ENCODE measurements at places on chromosomes 12 and 14.

- DNase-seq, result no peak
Observed at GRCh38 chr14:35254736-35255135, 37.4 kb upstream of the PSMA6 start.

GRCh38 chr12:45336331-45336730, 120.4 kb downstream of the ANO6 start:
- DNase-seq, result no peak

GRCh38 chr12:69885658-69886057, 60.6 kb downstream of the MYRFL start:
- no peak for DNase-seq

- no peak for DNase-seq
Observed at GRCh38 chr12:1463073-1463905, 131.1 kb downstream of the FBXL14 start.

GRCh38 chr14:100830681-100831080, 4.8 kb downstream of the MEG3 start:
- no peak for DNase-seq

DNA sequence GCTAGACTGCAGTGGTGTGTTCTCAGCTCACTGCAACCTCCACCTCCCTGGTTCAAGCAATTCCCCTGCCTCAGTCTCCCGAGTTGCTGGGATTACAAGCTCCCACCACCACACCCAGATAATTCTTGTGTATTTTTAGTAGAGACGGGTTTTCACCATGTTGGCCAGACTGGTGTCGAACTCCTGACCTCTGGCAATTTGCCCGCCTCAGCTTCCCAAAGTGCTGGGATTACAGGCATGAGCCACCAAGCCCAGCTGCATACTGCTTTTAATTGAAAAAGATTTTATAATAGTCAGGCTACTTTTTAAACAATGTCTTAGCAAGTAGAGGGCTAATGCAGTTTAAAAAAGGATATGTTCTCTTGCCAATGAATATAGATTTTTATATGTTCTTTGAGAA, 668.9 kb downstream of the SLC6A15 start:
- DNase-seq, result no peak

GRCh38 chr12:2344885-2345284, 292.1 kb downstream of the CACNA1C start:
- no peak for DNase-seq

GRCh38 chr14:76780058-76780345, 18.7 kb downstream of the VASH1 start:
- no peak for DNase-seq

GRCh38 chr12:119668324-119668841, 450 bp downstream of the PRKAB1 start:
- no peak for DNase-seq

- DNase-seq, result no peak
Observed at GRCh38 chr14:92507174-92507768, 6.3 kb upstream of the RIN3 start.

DNA sequence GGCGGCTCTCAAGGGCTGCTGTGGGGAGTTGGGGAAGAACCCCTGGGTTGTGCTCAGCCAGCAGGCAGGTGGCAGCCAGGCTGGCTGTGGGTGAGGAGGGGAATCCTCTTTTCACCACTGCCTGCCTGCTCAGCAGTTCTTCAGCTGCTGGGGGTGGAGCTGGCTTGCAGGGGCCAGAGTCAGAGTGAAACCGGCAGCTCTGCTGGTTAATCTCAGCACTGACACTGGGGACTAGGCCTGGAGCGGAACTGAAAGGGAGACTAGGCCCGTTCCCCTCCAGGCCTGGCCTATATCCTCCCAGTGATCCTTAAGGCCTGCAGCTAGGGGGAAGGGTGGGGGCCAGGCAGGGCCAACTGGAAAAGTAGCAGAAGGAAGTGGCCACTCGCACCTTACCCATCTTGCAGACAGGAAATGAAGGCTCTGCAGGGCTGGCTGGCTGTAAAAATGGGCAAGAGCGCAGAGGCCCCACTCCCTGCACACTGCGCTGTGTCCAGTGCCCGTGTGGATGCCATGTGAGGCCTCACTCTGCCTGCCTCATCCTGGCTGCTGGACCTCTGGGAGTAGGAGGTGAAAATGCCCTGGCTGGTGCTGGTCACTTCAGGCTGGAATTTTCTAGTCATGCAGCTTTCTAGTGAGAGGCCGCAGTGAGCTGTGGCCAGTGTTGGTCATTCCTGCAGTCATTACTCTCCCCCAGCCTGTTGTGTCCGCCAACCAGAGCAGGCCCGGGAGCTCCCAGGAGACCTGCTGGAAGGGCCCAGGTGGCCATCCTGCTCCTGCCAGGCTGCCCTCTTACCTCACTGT, 39.4 kb downstream of the SH2B3 start:
- peak; percentile 68 for DNase-seq

- DNase-seq, result no peak
Observed at GRCh38 chr12:28698553-28698952, 450.5 kb upstream of the FAR2 start.

- DNase-seq, result no peak
Observed at GRCh38 chr14:83208341-83208740, 1674.7 kb upstream of the SEL1L start.

DNA sequence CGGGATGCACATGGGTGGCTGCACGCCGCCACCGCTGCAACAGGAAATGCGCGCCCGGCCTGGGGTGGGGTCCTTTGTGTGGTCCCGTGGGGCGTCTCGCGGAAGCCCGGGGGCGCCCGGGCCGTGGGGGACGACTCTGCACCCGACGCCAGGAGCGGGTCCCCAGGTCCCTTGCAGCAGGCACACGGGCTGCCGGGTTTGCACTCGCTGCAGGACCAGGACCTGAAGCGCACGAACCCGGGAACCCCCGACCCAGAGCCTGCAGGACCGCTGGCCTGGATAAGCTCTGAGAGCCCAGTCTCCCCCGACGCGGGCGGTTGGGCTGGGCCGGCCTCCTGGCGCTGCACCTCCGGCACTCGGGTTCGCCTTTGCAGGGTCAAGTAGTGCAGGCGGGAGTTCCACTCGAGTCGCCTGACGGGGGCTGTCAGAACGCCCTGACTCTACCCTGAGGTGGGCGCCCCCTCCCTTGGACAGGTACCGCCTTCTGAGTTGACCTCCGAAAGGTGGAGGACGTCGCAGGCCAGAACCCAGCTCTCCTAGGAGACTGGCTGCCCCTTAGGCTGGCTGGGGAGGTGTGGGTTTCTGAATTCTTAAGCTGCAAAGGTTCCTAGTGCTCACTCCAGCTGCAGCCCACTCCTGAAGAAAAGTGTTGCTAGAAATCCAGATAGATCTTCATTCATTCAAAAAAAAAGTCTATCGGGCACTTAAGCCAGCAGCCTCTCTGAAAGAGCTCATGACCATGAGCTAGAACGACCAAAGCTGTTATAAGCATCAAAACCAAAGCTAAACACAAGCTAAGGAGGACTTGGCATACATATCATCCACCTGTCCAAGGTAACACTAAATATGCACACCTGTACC, 68.0 kb downstream of the RNF34 start:
- DNase-seq, result no peak

- DNase-seq, result no peak
Observed at GRCh38 chr14:103738166-103738565, 22.6 kb downstream of the ZFYVE21 start.

- DNase-seq, result no peak
Observed at GRCh38 chr12:101931498-101932326, 54.3 kb downstream of the DRAM1 start.

DNA sequence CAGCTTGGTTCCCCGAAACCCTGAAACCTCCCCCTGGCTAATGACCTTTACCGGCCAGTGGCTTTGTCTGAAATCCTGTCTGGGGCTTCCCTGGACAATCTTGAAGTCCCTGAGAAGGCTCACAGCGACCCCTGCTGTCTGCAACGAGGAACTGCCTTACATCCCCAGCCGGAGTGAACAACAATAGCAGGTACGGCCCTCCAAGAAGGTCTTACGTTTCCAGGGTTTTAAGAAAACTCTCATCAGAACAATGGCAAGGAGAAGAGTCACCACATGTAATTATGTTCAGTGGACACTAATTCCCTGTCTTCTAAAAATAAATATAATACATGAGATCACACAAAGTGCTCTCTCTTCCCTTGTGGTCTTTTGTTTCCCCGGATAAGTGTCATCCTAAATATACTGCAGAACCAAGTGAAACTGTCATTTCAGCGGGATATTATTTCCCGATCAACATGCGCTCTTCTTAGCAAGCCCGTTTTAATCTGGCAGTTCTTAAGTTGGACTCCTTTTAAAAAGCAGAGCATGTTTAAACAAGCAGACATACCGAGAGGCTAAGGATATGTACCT, 53.3 kb downstream of the RBM19 start:
- peak; percentile 21 for DNase-seq

DNA sequence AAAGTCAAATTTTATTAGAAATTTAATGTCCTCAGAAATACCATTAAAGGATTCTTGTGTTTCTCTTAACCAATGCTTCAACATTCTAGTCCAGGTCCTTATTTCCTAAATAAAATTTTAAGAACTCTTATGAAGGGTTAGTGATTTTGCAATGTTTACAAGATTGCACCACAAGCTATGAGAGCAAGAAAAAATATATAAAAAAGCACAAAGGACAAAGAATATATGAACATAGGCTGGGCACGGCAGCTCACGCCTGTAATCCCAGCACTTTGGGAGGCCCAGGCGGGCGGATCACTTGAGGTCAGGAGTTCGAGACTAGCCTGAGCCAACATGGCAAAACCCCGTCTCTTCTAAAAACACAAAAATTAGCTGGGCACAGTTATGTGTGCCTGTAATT, 7.7 kb downstream of the RACGAP1 start:
- no peak for DNase-seq

DNA sequence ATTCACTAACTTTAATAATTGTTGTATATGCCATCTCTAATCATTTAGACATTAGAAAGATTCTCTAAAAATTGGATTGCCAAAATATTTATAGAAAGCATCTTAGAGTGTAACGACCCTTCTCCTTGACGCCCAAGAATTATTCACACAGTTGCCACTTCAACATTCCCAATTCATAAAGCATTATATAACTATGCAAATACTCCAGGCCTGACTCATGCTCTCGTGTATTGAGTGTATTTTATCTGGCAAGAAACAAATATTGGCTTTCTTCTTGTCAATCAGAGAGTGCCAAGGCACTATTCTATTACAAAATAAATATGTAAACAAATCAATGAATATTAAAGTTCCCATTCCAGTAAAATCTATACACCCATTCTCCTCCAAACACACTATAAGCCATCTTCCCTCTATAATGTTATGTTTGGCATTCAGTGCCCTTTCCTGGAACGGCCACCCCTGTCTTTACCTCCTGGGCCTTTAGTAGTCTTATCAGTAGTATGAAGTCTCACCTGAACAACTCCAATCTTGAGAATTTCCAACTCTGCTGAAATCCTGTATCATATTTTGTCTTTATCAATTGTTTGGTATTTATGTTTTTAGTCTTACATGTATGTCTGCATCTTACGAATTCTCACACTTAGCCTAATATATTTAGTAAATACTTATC, 182.6 kb downstream of the PIK3C2G start:
- no peak for DNase-seq

- no peak for DNase-seq
Observed at GRCh38 chr14:105502446-105503295, 11.6 kb downstream of the TEDC1 start.

DNA sequence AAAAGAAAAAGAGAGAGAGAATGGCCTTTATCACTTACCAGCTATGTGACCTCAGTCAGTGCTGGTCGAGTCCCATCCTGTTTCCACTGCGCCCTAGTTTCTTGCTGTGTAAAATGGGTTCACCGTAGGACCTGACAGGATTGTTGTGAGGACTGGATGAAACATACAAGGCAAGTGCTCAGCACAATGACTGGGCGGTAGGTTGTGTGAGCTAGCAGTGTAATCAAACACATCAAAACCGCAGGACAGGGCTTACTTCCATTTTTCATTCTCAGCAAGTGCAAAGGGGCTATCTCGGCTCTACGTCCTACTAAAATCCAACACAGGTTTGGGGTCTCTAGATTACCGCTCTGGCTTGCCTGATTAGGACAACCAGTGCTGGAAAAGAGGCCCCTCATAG, 36.4 kb upstream of the ATXN2 start:
- no peak for DNase-seq

GRCh38 chr12:49750996-49751393, 9.6 kb downstream of the TMBIM6 start:
- DNase-seq, result no peak

DNA sequence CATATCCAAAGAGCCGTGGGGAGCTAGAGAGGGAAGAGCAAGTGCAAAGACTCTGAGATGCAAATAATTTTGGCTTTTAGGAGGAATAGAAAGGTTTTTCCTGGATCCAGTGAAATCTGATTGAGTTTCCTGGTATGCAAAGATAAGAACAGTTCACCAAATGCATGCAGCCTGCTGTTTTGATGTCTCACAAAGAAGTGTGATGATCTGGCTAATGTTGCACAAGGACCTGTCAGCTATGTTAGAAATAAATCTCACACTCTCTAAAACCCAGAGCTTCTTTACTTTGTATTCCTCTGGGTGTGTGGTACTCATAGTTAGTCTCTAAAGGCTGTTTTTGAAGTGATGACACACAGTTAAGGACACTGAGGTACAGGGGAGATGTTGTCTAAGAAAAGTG, 321.4 kb downstream of the AACS start:
- no peak for DNase-seq

GRCh38 chr12:32010631-32011336, 51.6 kb downstream of the RESF1 start:
- no peak for DNase-seq

DNA sequence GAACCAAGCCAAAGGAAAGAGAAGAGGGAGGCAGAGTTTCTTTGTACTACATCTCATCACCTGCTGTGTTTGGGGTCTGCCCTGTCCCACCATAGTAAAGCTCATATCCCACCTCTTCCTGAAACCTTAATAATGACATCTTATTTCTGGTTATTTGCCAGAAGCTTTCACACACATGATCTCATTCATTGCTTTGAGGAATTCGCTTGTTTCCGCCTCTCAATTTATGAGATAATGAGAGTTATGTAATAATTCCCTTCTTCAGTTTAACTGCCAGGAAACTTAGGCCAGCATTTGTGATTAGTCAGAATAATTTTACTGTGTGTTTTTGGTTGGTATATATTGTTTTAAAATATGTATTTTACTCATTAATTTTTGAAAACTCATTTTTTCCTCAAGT, 205.2 kb downstream of the CACNA1C start:
- no peak for DNase-seq

DNA sequence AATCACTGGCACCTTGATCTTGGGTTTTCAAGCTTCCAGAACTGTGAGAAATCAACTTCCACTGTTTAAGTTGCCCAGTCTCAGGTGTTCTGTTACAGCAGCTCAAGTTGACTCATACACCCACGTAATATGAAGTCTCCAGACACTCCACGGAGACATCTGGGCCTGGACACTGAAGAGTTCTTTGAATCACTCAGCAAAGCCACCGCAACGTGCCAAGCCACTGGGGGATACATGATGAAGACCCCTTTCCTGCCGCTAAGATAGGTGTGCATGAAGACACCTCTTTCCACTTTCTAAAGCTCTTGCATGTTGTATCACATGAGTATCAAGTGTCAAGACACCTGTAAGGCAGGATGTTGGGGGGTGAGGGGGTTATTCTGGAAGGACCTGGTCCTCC, 311.7 kb upstream of the RTL1 start:
- DNase-seq, result no peak

GRCh38 chr14:91482263-91483013, 27.7 kb downstream of the PPP4R3A start:
- no peak for DNase-seq

GRCh38 chr14:97270308-97270707, 473.1 kb downstream of the VRK1 start:
- no peak for DNase-seq
